ENCODE measurements at places on chromosomes 11 and 22.

DNA sequence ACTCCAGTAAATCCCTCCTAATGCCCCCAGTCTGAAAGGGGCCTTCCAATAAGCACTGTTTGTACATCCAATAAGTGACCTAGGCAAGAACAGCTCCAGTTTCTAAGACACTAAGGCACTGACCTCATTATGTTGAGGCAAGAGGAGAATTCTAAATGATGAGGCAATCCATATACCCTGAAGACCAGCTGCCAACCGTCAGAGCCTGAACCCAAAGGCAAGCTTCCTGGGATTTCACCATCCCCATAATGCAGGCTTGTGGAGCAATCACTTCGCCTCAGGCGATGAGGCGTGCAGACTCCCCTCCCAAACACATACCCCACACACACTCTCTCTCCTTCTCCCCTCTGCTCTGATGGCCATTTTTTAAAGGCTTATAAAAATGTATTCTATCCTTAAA is 49.5 kb downstream of the LGR4 start:
- DNase-seq, result peak; percentile 50

DNA sequence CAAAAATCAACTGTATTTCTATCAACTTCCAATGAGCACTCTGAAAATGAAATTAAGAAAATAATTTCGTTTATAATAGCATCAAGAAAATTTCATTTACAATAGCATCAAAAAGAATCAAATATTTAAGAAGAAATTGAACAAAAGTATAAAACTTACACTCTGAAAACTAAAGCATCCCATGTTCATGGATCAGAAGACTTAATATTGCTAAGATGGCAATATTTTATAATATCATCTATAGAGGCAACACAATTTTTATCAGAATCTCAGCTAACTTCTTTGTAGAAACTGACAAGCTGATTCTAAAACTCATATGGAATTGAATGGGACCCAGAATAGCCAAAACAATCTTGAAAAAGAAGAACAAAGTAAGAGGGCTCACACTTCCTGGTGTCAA is 19.9 kb downstream of the NUP160 start:
- no peak for DNase-seq

- no peak for DNase-seq
Observed at GRCh38 chr11:65817312-65817834, 16.4 kb upstream of the SNX32 start.

- no peak for DNase-seq
Observed at GRCh38 chr11:110777775-110778174, 65.5 kb upstream of the ARHGAP20 start.

DNA sequence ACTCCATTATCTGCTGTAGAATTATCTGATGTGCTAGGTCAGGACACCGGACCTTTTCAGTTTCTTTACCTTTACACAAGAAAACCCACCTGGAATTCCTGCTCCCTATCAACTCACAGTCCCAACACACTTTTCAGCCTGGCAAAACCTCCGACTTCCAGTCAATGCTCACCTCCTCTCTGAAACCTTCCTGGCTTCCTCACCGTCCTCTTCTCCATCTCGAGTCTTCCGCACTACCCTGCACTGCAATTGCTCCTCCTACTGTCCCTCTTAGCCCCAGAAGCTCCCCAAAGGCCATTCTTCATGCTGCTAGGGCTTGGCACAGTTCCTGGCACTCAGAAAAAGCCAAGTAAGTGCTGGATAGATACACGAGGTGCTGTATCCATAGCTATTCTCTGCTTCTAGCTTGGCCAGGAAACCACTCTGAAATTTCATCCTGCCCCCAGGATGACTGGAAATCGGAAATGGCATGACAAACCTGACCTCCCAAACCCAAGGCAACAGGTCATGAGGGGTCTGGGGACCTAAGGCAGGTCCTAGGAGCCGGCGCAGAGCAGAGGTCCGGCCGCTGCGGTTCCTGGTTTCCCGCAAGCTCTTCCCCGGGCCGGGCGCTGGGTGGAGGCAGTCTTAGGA is 702 bp downstream of the SYN3 start:
- no peak for DNase-seq

DNA sequence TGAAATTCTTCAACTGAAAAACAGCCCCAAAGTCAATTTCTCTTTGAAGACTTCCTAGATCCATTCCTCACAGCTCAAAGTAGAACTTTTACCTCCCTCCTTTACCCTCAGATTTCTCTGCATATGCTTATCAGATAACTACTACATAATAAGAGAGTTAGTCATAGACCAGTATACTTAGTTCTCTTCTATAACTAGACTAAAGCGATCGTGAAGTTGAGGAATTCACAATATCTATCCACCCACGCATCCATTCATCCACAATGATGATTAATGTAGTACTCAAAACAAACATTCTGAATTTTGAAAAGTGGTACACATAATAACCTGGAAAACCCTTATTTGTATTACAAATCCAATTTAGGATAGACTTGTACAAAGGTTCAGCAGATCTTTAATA is 800.9 kb upstream of the TENM4 start:
- no peak for DNase-seq

GRCh38 chr11:102643941-102644340 is 18.8 kb upstream of the MMP20 start:
- no peak for DNase-seq

GRCh38 chr11:44014968-44015623 is 32.7 kb upstream of the ACCSL start:
- no peak for DNase-seq

GRCh38 chr11:93560199-93560932 is 17.2 kb upstream of the SMCO4 start:
- no peak for DNase-seq

DNA sequence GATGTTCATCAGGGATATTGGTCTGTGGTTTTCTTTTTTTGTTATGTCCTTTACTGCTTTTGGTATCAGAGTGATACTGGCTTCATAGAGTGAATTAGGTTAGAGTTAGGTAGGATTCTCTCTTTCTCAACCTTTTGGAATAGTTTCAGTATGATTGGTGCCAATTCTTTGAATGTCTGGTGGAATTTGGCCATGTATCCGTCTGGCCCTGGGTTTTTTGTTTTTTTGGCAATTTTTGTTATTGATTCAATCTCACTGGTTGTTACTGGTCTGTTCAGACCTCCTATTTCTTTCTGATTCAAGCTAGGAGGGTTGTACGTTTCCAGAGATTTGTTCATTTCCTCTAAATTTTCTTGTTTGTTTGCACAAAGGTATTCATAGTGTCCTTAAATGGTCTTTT is 54.4 kb downstream of the ATXN10 start:
- no peak for DNase-seq

- no peak for DNase-seq
Observed at GRCh38 chr11:77178150-77178549, 50.1 kb downstream of the MYO7A start.

GRCh38 chr22:36160499-36160942 is at the start of gene APOL3:
Gene APOL3, minus strand, starts transcription at chr22:36160755. Its CDS starts 11,700 bp downstream, at chr22:36149055.
- peak; percentile 86 for DNase-seq

DNA sequence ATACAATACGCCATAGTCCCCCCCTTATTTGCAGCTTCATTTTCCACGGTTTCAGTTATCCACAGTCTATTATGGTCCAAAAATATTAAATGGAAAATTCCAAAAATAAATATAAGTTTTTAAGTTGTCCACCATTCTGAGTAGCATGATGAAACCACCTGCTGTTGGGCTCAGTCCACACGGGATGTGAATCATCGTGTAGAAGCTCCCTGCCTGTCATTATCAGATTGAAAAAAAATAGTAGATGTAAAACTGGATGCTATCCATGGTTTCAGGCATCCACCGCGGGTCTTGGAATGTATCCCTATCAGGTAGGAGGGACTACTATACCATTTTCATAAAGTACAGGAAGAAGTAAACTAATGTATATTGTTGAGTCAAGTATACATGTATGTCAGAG is 127.4 kb downstream of the TTC17 start:
- DNase-seq, result no peak

GRCh38 chr11:129960216-129961214 is 42.1 kb downstream of the PRDM10 start:
- no peak for DNase-seq

- DNase-seq, result no peak
Observed at GRCh38 chr22:46241396-46242007, 8.6 kb downstream of the CDPF1 start.

DNA sequence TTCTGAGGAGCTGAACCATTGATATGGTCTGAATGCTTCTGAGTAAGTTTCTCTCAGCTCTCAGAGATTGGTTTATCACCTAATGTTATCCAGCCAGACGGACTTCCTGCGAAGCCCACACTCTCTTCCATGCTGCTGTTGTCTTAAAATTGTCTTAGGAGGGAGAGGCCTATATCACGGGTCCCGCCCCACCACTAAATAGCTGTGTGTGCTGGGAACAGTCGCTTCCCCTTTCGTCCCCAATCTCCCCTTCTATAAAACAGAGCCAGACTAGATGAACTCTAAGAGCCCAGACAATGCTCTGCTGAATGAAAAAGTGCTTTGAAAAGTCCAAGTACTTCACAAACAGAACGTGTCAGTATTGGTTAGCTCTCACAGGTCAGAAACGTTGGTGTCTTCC is 81.4 kb upstream of the AKIP1 start:
- no peak for DNase-seq

Measured in left ventricle myocardium inferior (tissue), 1 donor.